Lung (tissue), 17 donors: ENCODE measurements at places on chromosomes 13 and 19. TPM values are rescaled to one million over a fixed set of nuclear protein-coding genes. Genes with fewer than 3 reads are reported as not detected.

Gene ZNF442
- total RNA-seq = 4.7 TPM

Gene PCDH8
- 0.28 TPM for total RNA-seq

Gene CD33
- total RNA-seq = 7.0 TPM

Gene FLT1
- total RNA-seq = 36.3 TPM

GRCh38 chr13:48831248-48831647 lies 144.5 kb upstream of the FNDC3A start:
- DNase-seq = no peak

DNA sequence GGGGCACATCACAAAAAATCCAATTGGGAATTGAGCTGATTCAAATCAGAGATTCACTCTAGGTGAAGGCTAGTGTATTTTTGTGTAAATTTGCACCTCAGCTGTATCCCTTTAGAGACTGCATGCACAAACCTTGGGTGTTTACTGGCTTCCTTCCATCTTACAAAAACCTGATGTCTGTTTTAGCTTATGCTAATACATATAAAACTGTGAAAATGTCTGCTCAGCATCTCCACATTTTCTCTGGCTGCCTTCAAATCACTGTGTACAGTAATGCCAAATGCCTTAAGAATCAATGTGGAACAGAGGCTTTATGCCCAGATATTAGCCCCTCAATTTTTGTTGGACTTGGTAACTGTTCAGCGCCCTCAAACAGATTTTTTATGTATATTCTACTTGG lies 675.8 kb upstream of the SLITRK6 start:
- no peak for DNase-seq

DNA sequence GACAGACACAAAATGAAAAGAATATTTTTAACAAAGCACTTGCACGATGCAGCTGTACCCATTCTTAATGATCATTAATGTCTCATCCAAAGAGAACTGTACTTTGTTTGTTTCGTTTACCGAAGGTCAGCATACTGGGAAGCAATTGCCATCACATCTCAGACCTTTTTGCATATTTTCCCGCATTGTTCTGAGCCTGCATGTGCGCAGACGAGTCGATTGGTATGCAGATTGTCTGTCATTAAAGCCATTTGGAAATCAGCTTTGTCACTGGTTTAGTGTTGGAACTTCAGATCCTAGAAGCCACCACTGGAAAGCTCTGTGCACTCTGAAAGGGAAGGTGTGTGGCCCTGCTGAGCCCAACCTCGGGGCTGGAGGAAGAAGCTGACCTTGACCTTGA lies 15.6 kb downstream of the SPACA7 start:
- no peak for DNase-seq

DNA sequence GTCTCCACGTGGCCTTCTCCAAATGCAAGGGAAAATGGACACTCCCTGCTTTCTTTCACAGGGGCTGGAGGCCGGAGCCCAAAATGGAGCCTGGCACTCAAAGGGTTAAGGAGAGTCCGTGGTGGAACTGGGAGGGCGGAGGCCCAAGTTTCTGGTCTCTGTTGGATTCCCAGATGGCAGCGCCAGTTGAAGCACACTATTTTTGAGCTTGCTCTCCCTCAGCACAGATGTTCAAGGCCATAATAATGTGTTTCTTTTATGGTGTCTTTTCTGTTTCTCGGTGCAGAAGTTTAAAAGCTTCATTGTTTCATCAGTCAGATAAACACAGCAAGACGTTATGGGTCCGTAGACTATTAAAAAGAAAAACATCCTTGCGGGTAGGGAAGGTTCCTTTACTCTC lies 67.6 kb downstream of the TNFRSF19 start:
- no peak for DNase-seq

- no peak for DNase-seq
Measured at GRCh38 chr19:50300051-50300450, 29.1 kb downstream of the KCNC3 start.

- peak; percentile 63 for DNase-seq
Measured at GRCh38 chr13:48505597-48506091, 27.2 kb downstream of the RCBTB2 start.

- no peak for DNase-seq
Measured at GRCh38 chr13:91117351-91117750, 230.1 kb upstream of the MIR17HG start.

DNA sequence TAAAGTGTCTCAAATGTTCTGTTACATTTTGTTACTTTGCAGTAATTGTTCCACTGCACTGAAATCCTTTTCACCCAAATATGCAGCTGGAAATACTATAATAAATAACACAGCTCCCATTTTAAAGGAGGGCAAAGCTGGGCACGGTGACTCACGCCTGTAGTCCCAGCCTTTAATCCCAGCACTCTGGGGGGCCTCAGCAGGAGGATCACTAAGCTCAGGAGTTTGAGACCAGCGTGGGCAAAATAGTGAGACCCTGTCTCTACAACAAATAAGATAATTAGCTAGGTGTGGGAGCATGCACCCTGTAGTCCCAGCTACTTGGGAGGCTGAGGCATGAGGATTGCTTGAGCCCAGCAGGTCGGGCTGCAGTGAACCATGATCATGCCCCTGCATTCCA lies 7.5 kb upstream of the UBAC2 start:
- no peak for DNase-seq
